ENCODE measurements at places on chromosomes 5 and 9.
A peak's percentile ranks its signal among the peaks of the same experiment; 100 is the strongest.

GRCh38 chr9:93823245-93824072, 131.7 kb downstream of the BARX1 start:
- no peak for DNase-seq

DNA sequence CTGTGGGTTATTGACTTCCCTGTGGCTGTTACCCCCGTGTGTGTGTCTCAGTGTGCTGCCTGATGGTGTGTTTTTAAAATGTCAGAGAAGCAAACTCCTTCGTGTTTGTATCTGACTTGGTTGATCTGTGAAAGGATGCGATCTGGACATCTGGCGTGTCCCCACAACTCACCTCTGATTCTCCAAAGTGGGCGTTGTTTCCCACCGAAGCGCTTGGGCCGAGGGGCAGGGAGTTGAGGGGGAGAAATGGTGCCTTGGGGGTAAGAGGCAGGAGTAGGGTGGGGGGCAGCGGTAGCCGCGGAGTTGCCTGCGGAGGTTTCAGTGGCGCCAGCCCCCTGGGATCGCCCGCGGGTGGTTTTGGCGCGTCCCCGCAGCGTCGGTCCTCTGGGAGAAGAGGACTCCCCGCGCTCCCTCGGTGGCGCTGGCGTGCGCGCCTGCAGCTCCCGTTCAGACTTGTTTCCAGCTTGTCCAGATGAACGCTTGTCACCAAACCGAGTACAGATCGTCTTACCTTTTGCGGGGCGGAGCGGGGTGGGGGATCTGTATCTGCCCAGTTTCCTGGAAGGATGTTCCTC, 1.1 kb downstream of the MAST4 start:
- peak; percentile 92 for DNase-seq

- peak; percentile 59 for DNase-seq
Measured at GRCh38 chr5:11128021-11128420, 367.0 kb upstream of the DAP start.

- DNase-seq: peak; percentile 28
Measured at GRCh38 chr5:126477294-126478117, 54.3 kb downstream of the GRAMD2B start.

GRCh38 chr5:23305055-23305454, 202.4 kb upstream of the PRDM9 start:
- DNase-seq: no peak

DNA sequence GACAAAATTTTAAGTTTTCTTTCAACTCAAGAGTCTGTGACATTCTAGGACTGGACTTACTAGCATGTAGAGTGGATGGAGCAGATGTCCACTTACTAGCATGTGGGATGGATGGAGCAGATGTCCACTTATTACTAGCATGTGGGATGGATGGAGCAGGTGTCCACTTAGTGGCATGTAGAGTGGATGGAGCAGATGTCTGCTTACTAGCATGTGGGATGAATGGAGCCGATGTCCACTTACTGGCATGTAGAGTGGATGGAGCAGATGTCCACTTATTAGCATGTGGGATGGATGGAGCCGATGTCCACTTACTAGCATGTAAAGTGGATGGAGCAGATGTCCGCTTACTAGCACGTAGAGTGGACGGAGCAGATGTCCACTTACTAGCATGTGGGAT, 2.4 kb downstream of the SLC36A1 start:
- no peak for DNase-seq

- DNase-seq: no peak
Measured at GRCh38 chr5:176899946-176900779, 1.0 kb upstream of the HK3 start.

GRCh38 chr5:10485897-10486296, 44.2 kb downstream of the ROPN1L start:
- DNase-seq: no peak

DNA sequence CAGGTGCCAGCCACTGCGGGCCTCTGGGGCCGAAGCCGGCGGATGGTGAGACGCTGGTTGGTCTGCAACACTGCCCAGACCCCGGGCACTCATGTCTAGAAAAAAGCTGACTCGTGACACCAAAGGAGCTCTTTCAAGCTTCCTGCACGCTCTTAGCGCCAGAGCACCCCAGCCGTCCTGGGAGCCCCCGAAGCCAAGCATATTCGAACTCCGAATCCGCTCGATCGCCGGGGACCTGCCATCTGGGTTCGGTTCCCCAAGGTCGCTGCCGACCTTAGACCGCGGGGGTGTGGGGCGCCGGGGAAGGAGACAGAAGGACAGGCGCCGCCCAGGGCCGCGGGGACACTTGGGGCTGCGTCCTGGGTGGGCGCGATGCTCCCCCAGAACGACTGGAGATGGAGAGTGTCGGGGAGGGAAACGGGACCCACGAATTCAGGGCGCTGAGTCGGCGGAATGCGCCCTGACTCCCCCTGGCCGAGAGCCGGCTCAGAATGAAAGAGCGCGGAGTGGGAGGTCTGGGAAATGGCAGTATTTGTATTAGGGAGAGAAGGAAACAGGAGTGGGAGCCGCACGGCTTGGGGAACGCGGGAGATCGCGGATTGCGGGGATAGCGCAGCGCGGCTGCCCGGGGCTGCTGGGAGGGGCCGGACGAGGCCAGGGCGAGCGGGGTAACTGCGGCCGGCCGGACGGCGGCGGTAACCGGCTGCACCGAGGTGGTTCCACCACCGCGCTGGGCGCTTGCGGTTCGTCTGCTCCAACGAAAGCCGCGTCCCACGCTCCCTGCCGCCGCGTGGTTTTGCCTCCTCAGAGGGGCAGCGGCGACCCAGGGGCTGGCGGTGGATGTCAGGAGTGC, 20.1 kb upstream of the MARCHF6 start:
- peak; percentile 80 for DNase-seq

DNA sequence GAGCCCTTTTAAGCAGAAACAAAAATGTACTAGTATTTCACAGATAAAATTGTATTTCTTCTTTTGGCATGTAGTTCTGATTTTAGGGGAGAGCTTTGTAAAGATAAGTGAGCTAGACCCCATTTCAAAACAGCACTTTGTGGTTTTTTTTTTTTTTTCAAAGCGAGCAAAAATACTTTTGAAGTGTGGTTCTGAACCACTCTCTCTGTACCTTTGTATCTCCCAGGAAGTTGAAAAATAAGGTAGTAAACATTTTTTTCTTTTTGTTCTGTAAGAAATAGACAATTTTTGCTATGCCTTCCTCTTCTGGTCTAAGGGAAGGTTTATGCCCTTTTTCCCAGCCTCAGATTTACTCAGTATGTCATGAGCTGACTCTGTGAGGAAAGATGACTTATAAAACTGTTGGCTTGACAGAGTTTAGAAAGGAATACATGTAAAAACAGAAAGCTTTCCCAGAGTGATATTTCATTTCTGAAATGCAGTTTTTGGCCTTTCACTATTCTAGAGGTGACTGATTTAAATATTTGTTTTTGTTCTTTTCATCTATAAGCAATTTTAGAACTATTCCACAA, 12.5 kb downstream of the ERCC6L2 start:
- no peak for DNase-seq

DNA sequence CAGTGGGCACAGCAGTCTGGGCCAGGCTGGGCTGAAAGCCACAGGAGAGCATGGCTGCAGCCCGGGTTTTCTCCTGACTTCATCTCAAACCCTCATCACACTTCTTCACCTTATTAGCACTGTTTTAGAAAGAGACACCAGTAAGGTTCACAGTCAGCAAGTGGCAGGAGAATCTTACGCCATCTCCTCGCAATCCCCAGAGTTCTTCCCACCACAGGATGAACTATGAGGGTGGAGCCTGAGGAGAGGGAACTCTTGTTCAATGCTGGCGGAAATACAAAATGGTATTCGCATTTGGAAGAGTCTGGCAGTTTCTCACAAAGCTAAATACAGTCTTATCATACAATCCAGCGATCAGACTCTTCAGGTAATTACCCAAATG, 14.7 kb downstream of the BICD2 start:
- no peak for DNase-seq

DNA sequence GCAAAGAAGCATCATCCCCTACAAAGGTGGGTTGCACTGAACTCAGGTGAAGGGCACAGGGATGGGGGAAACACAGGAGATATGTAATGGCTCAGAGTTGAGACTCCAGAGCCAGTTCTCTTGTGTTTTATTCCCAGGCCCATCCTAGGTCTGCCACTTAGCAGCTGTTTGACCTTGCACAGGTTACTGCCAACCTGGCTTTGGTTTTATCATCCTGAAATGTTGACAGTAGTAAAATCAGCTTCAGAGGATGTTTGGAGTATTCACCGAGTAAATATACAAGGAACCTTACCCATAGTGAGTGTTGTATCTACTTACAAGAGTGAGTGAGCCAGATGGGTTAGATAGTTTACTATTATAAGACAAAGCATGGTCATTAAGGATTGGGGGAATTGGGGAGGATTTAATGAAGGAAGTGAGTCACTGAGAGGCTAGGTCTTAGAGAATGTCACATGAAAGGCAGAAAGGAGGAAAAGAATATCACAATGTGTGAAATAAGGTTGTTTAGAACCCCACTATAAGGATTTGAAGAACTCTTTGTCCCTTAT, 141.3 kb downstream of the MAN2A1 start:
- peak; percentile 28 for DNase-seq

DNA sequence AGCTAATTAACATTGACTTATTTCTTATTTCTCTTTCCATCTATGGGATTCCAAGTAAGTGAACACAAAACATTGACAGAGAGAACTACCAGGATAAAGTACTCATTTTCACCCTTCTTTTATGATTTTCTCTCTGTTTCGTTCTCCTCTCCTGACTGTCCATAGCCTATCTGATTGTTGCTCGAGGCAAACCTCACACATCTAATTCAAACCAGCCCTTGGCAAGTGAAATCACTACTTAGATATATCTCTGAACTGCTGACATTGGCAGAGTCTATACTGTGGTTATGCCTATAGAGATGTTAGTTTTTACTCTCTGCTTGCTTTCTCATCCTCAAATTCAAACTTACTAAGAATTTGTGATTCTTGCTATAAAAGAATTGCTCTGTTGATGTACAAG, 248.8 kb downstream of the ISL1 start:
- no peak for DNase-seq

DNA sequence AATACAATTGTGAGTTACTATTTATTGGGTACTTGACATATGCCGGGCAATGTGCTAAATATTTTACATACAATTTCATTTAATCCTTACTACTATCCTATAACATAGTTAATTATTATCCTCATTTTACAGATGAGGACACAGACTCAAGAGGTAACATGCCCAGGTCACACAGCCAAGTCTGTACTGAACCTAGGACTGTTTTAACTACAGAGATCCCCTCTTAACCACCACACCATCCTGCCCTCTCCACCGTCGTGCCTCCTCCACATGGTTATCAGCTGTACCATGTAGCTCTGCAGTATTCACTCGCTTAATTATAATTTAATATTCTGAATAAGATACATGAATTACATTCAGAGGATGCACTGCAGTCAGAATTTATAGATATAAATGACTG, 5.3 kb downstream of the RAB14 start:
- no peak for DNase-seq

GRCh38 chr5:143120460-143121134, 282.9 kb downstream of the NR3C1 start:
- DNase-seq: peak; percentile 80

DNA sequence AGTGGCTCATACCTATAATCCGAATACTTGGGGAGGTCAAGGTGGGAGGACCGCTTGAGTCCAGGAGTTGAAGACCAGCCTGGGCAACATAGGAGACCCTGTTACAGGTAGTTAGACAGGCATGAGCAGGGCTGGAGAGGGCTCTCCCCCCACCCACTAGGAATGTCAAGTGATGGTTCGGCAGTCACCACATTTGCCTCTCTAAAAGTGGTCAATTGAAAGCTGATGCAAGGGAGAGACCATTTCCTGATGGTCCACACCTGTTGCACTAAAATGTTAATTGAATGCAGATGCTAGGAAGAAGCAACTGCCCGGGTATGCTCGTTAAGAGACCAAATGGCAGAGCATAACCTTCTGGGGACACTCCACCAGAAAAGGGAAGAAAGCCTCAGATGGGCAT, 82.7 kb downstream of the SFXN1 start:
- DNase-seq: no peak

DNA sequence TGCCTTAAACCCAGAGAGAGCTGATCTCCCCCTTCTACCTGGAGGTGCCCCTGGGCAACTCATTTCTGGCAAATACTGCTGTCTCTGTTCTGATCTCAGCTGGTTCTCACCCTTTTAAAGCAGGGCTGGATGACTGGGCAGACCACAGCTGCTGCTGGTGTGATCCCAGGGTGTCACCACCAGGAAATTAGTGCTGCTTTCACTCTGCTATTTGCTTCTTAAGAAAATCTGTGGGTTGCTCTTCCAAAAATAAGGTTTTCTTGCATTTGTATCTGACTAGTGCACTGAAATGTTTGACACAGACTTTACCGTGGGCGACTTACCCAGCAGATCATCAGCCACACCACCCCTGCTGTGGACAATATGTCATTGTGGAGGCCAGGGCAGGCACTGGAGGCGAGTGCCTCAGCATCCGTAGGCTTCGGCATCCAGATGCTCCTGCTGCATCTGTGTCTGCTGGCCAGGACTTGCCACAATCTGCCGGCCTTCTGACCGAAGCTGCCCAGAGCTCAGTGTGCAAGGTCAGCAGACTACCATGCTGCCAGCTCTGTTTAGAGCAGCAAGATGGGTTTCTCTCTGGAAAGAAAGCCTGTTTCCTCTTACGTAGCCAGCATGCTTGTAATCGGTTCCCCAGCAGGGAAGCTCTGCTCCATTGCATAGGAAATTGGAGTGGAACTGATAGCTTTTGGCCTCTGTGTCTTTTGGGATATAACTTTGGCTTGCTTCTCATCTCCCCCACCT, 13.6 kb downstream of the ARHGAP26 start:
- DNase-seq: no peak
